ENCODE measurements at places on chromosomes 1 and 21.

DNA sequence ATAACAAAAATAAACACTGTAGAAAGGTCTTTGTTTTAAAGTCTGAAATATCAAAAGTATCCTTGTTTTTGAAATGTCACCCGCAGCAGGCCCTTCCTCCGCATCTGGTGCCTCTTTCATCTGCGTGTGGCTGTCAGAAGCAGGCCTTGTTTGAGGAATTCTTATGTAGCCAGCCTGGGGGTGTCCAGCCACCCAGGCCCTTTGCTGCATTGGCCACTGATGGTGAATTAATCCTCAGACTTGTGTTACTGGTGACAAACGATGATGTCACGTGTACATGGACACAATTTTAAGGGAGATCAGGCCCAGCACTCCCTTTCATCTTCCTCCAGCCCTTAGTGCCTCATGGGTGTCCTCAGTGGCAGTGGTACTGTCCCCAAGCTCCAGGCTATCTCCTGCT, 208.0 kb upstream of the GALNT2 start:
- DNase-seq: no peak

DNA sequence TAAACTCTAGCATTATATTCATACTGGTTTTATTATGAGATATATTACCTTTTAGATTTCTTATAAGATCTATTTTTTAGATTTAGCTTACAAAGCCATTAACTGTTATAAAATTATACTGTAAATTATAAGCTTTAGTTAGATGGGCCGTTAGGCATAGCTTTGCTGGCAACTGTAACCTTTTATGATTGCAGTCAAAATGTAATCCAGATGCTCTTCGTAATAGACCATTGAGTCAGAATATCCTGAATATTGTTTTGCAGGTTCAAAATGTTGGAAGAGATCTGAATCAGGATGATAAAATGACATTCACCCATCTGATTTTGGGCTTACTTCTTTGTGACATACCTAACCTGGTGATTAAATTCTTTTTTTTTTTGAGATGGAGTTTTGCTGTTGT, 20.9 kb downstream of the ITSN1 start:
- DNase-seq: no peak

DNA sequence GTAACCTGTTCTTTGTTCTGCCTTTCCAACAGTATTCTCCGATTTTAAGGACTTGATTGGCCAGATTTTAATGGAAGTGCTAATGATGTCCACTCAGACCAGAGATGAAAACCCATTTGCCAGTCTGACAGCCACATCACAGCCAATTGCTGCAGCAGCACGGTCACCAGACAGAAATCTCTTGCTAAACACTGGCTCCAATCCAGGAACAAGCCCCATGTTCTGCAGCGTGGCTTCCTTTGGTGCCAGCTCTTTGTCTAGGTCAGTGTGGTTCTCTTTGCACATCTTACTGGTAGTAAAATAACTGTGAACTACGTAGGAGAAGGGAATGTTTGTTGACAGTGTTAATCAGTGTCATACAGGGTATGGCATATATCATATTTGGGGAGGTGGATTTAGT, 72.7 kb downstream of the UBE4B start:
- DNase-seq: no peak

DNA sequence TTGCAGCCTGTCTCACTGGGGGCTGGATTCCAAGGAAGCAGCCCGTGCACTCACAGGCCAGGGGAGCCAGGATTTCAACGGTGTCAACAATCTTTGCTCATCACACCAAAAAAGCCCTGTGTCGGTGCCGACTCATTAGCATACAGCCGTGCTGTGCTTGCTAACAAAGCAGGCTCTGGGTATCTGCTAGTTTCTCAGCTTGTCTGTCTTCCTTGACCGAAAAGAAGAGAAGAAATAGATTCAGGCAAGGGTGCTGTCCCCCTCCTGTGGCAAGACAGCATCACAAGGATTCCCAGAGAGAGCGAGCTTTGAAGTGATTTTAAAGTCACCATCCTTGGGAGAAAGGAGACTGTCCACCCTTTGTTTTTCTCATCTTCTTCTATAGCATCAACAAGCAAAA, 214.7 kb downstream of the SDCCAG8 start:
- no peak for DNase-seq

DNA sequence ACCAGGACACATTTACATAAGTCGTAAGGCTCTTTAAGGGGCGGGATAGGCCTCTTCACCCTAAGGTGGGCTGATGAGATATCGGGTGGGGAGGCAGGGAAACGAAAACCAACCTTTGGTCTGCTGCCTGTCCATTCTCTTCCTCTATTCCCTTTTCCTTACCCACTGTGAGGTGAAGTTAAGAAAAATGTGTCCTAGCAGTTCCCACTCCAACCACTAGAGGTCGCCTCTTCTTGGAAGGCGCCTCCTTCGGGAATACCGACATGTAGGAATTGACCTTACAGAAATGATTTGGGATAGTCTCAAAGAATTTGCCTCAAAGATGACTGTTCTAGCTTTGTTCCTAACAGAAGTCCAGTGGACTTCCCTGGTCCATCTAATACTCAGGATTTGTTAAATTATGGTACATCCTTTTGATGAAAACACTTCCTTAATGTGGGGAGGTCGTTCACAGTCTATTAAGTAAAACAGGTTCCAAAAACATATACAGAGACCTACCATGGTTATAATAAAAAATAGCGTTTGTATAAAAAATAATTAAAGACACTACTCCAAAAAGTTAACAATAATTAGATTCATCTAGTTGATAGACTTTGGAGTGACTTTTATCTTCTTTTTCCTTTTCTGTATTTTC, 14.1 kb downstream of the AZIN2 start:
- peak; percentile 53 for DNase-seq
